ENCODE measurements at places on chromosomes 12 and 14.

- no peak for DNase-seq
Observed at GRCh38 chr14:65959563-65960024, 526.6 kb upstream of the CCDC196 start.

GRCh38 chr12:23949348-23950209 lies at the start of gene SOX5:
Gene SOX5, minus strand, starts transcription at chr12:23949670. Its CDS starts 69 bp downstream, at chr12:23949601.
- DNase-seq: no peak

- DNase-seq: peak; percentile 34
Observed at GRCh38 chr12:123271001-123271668, 521 bp downstream of the CDK2AP1 start.

- no peak for DNase-seq
Observed at GRCh38 chr12:67982164-67982563, 7.1 kb upstream of the IFNG-AS1 start.

DNA sequence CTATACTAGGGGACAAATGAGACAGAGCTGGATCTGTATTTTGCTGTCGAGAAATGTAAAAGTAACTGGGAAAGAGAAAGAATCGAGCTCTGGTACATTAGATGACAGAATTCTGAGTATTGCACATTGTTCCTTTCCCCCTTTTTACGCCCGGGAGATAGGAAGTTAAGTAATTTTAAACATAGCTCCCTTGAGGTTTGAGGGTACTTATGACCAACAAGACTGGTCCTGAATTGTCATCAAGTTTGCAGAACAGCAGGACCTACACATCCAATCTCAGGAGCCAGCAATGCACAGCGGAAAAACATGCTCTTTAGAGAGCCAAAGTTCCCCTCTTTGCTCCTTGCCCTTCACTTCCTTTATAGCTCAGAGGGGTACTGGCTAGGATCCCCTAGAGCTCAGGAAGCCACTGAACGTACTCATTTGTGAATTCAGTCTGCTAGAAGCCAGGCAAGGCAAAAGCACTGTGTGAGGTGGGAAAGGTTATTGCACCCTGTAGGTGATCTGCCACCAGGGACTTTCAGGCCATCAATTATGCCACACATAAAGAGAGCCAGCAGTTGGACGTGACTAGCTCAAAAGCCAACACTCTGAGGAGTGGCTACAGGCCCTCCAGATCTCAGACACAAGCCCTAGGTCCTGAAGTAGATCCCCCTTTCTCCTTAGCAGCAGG lies 333.8 kb downstream of the KCNH5 start:
- DNase-seq: no peak

DNA sequence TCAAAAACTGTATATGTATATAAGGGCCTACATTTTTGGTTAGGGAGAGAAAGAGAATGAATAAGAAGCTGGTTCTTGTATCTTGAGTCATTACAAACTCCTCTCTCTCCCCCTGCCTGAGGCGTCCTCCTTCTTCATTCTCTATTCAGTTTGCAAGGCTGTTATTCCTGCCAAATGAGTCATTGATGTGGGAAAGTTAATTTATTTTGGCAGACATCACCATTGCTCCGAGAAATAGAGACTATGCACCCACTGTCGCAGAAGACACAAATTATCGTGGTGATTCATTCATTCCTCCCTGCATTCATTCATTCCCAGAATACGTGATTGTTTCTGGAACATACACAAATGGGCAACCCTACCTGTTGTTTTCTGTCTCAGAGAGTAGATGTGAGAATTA lies 112.5 kb upstream of the MED13L start:
- DNase-seq: no peak

All from SW 1271 (cell line).